Sigmoid colon (tissue), 7 donors: ENCODE measurements at places on chromosomes 13 and 19. TPM values are rescaled to one million over a fixed set of nuclear protein-coding genes. Genes with fewer than 3 reads are reported as not detected.
A peak's percentile ranks its signal among the peaks of the same experiment; 100 is the strongest.

DNA sequence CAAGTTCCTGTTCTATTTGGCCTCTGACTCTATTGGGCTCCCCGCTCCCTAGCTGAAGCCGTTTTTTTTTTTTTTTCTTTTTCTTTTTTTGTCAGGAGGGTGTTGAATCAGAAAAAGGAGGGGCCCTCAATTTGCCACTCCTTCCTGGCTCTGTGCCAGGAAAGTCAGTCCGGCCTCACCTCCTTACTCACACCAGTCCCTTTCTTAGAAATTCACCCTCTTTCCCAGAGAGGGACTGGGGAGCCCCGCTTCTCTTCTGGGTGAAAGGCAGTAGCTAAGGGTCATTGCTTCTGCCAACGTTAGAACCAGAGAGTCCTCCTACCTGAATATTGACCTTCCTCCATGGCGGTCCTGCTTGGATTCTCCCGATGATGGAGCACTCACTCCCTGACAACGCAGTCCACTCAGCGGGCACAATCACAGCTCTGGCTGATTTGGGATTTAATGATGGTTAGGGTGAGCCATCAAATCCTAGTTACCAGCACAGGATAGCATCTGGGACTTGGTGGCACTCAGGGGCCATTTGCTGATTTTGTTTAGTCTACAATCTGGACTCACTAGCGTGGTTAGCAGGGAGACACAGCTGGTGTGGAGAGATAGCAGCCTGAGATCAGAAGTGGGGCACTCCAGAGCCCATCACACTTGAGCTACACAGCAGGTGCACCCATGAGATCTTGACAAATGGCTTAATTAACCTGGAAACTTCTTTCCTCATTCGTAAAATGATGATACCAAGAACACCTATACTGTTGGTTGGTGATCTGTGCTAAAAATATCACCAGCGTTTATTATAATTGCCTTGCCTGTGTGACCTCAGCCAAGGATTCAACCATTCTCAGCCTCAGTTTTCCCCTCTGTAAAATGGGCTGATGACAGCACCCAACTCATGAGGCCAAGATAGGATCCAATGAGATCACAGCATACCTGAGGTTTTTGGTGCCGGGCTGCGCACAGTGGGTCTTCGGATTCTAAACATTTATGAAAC, 2.2 kb downstream of the FCER2 start:
- H3K27me3 ChIP-seq = peaks cover 5% of the 10 kb centered on the region
- no peak overlapping the region for H3K27ac ChIP-seq
- no peak for DNase-seq

DNA sequence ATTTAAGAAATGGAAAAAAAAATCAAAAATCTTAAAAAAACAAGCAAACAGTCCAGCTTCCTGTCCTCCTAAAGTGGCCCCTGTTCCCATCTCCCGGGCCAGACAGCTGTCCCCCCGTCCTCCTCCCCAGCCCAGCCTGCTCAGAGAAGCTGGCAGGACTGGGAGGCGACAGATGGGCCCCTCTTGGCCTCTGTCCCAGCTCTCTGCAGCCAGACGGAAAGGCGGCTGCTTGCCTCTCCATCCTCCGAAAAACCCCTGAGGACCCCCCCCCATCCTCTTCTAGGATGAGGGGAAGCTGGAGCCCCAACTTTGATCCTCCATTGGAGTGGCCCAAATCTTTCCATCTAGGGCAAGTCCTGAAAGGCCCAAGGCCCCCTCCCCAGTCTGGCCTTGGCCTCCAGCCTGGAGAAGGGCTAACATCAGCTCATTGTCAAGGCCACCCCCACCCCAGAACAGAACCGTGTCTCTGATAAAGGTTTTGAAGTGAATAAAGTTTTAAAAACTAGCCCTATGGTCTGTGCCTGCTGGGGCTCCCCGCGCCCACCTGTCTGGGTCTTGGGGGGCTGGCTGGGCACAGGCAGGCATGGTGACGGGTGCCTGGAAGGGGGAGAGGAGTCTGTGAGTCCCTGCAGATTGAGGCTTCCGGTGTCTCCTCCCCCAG, 3.8 kb downstream of the GADD45GIP1 start:
- H3K4me3 ChIP-seq = no peak overlapping the region
- peaks cover 37% of the 10 kb centered on the region for H3K36me3 ChIP-seq
- H3K27me3 ChIP-seq = no peaks in the 10 kb centered on the region
- peak overlapping the region; percentile 49 for H3K27ac ChIP-seq

DNA sequence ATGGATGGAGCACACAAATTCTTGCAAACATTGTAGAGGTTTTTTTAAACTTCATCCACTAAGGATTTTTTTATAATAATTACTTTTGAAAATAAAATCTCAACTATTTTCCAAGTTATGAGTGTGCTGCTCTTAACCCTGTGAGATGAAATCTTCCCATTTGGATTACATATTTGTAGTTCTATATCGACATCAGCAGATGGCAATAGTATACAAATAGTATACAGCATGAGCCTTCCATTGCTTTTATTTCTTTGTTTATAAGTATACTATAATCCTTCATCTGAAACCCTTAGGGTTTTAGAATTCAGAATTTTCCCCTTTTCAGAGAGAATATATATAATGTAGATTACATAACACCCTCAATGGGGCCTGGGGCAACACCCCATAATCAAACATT, 70.5 kb downstream of the GJA3 start:
- H3K36me3 ChIP-seq = no peaks in the 10 kb centered on the region
- no peak overlapping the region for H3K4me3 ChIP-seq
- no peak for DNase-seq
- no peaks in the 10 kb centered on the region for H3K27me3 ChIP-seq
- no peaks in the 10 kb centered on the region for H3K4me1 ChIP-seq
- no peak overlapping the region for H3K27ac ChIP-seq

GRCh38 chr19:5637971-5638370, 15.1 kb downstream of the SAFB start:
- H3K36me3 ChIP-seq = peaks cover 6% of the 10 kb centered on the region
- no peaks in the 10 kb centered on the region for H3K27me3 ChIP-seq
- H3K4me3 ChIP-seq = no peak overlapping the region
- H3K4me1 ChIP-seq = peaks cover 38% of the 10 kb centered on the region
- DNase-seq = peak; percentile 18
- no peak overlapping the region for H3K27ac ChIP-seq

DNA sequence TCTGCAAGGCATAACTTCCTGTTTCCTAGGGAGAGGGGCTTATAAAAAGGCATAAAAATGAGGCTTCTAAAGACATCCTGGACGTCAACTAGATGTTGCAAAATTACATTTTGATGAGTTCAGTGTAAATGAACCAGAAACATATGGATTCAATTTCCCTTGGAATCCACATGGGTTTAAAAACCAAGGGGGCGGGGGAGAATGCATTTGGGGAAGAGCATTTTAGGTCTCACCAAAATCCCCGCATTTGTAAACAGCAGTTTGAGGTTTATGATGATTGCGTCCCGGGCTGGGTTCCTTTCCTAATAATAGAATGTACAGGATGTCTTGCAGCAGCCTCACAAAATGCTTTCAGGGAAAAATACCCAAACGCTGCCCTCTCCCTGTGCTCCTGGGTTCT, 407.8 kb downstream of the ZNF536 start:
- H3K4me3 ChIP-seq = no peak overlapping the region
- no peaks in the 10 kb centered on the region for H3K4me1 ChIP-seq
- H3K27ac ChIP-seq = no peak overlapping the region
- no peaks in the 10 kb centered on the region for H3K27me3 ChIP-seq

- H3K27me3 ChIP-seq = no peaks in the 10 kb centered on the region
- no peak overlapping the region for H3K27ac ChIP-seq
- no peak overlapping the region for H3K4me3 ChIP-seq
- no peaks in the 10 kb centered on the region for H3K36me3 ChIP-seq
- H3K4me1 ChIP-seq = no peaks in the 10 kb centered on the region
These were observed 2832.9 kb upstream of the PCDH20 start for GRCh38 chr13:64248371-64249065.

DNA sequence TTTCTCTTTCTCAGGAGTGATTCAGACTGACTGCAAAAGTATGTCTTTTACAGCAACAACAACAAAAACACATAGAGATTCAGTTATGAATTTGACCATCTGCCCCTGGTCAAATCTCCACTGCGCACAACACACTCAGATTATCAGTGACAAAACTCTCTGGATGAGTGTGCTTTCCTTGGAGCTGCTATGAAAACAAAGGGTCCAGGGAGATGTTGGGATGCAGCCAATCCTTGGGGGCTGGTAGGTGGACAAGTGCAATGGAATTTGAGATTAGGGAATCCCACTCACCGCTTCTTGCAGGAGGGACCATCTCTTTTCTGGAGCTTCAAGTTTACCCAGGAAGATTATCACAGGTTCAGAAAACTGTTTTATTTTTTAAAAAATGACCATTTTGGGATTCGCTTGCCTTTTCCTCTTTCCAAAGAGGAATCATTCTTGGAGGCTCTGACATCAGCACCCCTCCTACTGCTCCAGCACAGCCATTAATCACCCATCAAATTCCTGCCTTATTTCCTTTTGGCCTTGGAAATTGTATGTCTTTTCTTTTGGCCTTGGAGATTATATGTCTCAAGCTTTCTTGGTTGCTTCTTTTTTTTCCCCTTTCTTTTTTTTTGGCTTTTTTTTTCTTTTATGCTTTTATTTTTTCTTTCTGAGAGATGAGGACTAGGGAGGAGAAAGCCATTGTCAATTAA, 311.8 kb downstream of the TSHZ3 start:
- peak overlapping the region; percentile 46 for H3K27ac ChIP-seq
- H3K4me3 ChIP-seq = no peak overlapping the region
- peaks cover 24% of the 10 kb centered on the region for H3K4me1 ChIP-seq
- DNase-seq = no peak

- H3K27ac ChIP-seq = no peak overlapping the region
- H3K4me3 ChIP-seq = no peak overlapping the region
- no peaks in the 10 kb centered on the region for H3K27me3 ChIP-seq
- no peaks in the 10 kb centered on the region for H3K4me1 ChIP-seq
- DNase-seq = no peak
These were observed 68.7 kb downstream of the LIG4 start for GRCh38 chr13:108146642-108147041.

DNA sequence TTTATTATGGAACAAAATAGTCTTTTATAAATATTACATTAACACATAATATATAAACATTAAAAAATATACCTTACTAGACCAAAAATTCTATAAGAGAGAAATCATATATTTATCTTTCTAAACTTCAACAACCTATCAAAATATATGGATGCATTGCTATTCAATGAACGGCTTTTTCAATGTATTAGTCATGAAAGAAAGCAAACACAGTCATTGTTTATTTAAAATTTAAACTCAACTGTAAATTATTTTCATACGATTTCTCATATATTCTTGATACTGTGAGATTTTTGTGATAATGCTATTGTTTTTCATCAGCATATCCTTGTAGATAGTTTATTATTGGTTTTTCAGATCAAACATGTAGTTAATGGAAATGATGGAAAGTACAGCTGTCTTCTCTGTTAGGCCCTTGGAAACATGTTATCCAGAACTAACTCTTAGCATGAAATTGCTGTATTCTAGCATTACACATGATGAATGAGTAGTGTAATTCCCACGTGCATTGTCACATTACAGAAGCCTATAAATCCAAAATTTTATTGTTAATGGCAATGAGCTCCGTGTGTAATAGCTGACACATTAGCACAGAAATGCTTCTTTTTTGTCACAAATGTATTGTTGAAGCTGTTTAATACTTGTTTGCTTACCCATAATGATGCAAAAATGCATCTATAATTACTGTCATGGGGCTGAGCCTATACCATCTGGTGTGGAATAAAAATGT, 1639.9 kb downstream of the SLITRK5 start:
- no peak overlapping the region for H3K4me3 ChIP-seq
- no peaks in the 10 kb centered on the region for H3K27me3 ChIP-seq
- DNase-seq = no peak
- no peaks in the 10 kb centered on the region for H3K4me1 ChIP-seq

GRCh38 chr13:37615276-37615675, 16.7 kb upstream of the POSTN start:
- peaks cover 15% of the 10 kb centered on the region for H3K4me1 ChIP-seq
- no peak overlapping the region for H3K4me3 ChIP-seq
- no peaks in the 10 kb centered on the region for H3K36me3 ChIP-seq
- no peak for DNase-seq

- H3K27me3 ChIP-seq = no peaks in the 10 kb centered on the region
- no peaks in the 10 kb centered on the region for H3K36me3 ChIP-seq
- peaks cover 3% of the 10 kb centered on the region for H3K4me1 ChIP-seq
- H3K4me3 ChIP-seq = no peak overlapping the region
- no peak overlapping the region for H3K27ac ChIP-seq
- DNase-seq = no peak
These were observed 83.2 kb downstream of the NBEA start for GRCh38 chr13:35025314-35025713.

DNA sequence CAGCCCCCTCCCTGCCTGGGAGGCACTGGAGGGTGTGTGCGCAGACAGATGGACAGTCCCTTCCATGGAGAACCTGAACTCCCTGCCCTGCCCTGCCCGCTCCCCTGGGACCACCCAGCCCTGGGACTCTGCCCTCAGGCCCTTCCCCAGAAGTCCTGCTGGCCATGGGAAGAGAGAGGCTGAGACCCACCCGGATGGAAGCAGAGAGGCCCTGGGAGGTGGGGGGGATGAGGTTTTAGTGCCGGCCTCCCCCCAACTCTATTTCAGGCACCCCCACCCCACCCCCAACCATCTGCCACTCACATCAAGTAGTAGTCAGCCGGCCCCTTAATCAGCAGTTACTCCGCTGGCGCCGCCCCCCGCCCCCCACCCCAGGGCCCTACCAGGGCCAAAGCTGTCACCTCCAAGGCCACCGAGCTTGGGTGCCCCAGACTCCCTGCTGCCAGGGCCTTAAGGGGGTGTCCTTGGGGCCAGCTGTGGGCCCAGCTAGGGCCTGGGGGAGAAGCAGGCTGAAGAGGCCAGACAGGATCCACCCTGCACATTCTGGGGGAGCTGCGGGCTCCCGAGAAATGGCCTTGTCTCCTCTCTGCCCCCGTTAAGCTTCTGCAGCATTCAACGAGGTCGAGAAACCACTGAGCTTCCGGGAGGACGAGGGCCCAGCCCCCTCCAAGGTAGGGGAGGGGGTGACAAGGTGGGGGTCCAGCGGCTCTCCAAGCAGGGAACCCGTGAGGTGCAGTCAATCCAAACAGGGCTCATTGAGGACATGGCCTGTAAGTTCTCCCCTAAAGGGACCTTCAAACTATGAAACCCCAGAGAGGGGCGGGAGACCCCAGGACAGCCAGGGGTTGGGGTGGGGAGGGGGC, 17.4 kb downstream of the NMRK2 start:
- peak; percentile 66 for DNase-seq
- peak overlapping the region; percentile 83 for H3K27ac ChIP-seq
- no peak overlapping the region for H3K4me3 ChIP-seq
- no peaks in the 10 kb centered on the region for H3K27me3 ChIP-seq
- peaks cover 43% of the 10 kb centered on the region for H3K4me1 ChIP-seq

GRCh38 chr13:59570204-59570603, 593.5 kb downstream of the DIAPH3 start:
- H3K4me3 ChIP-seq = no peak overlapping the region
- no peak for DNase-seq
- no peaks in the 10 kb centered on the region for H3K27me3 ChIP-seq

GRCh38 chr13:40389081-40389641, 277.3 kb downstream of the FOXO1 start:
- no peaks in the 10 kb centered on the region for H3K27me3 ChIP-seq
- H3K36me3 ChIP-seq = no peaks in the 10 kb centered on the region
- no peak for DNase-seq
- no peak overlapping the region for H3K4me3 ChIP-seq
- no peaks in the 10 kb centered on the region for H3K4me1 ChIP-seq

Gene ZNF155
- polyA plus RNA-seq = 2.3 TPM

Gene APLP1
- polyA plus RNA-seq = 4.4 TPM

Gene ITPKC
- 27.0 TPM for polyA plus RNA-seq

Gene DHDH
- polyA plus RNA-seq = 0.16 TPM

Gene CCDC124
- 72.8 TPM for polyA plus RNA-seq

Gene TMEM221
- polyA plus RNA-seq = not detected

Gene GARIN5A
- polyA plus RNA-seq = 2.8 TPM
